ENCODE measurements at places on chromosomes 2 and 18. TPM values are rescaled to one million over a fixed set of nuclear protein-coding genes. Genes with fewer than 3 reads are reported as not detected.

DNA sequence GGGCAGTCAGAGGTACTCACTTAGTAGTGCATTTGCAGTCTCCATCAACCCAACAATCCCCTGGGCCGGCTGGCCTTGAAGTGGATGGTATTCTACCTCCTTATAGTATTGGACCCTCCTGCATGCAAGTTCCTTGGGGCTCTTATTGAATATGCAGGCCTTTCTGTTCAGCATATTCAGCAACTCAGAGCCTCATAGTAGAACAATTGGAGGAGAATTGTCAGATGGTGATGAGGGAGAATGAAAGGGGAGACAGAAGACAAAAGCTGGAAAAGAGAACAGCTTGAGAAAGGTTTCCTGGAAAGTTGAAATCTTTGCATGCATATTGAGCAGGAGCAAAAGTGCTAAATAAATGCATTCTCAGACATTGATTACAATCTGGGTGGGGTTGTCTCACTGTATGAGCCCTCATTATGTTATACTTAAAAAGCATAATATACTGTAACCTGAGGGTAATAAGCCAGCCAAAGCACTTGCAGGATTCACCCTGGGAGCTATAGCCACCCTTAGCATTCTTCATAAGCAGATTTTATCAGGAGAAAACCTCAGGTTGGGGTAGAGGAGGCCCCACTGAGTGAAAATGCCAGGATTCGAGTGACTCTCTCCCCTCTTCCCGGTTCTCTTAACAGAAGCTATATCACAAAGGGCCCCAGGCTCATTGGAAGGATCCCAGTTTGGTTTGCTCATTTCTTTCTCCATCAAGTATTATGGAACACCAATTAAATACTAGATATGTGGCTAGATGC lies 178.1 kb downstream of the MSH2 start:
- H3K27me3 ChIP-seq: peaks cover 2% of the 10 kb centered on the region
- no peak for DNase-seq
- H3K27ac ChIP-seq: no peak overlapping the region
- H3K36me3 ChIP-seq: no peaks in the 10 kb centered on the region

- H3K4me1 ChIP-seq: peaks cover 3% of the 10 kb centered on the region
- DNase-seq: no peak
- no peak overlapping the region for H3K4me3 ChIP-seq
- H3K27me3 ChIP-seq: no peaks in the 10 kb centered on the region
Measured at GRCh38 chr2:195642679-195643068, 14.4 kb upstream of the SLC39A10 start.

DNA sequence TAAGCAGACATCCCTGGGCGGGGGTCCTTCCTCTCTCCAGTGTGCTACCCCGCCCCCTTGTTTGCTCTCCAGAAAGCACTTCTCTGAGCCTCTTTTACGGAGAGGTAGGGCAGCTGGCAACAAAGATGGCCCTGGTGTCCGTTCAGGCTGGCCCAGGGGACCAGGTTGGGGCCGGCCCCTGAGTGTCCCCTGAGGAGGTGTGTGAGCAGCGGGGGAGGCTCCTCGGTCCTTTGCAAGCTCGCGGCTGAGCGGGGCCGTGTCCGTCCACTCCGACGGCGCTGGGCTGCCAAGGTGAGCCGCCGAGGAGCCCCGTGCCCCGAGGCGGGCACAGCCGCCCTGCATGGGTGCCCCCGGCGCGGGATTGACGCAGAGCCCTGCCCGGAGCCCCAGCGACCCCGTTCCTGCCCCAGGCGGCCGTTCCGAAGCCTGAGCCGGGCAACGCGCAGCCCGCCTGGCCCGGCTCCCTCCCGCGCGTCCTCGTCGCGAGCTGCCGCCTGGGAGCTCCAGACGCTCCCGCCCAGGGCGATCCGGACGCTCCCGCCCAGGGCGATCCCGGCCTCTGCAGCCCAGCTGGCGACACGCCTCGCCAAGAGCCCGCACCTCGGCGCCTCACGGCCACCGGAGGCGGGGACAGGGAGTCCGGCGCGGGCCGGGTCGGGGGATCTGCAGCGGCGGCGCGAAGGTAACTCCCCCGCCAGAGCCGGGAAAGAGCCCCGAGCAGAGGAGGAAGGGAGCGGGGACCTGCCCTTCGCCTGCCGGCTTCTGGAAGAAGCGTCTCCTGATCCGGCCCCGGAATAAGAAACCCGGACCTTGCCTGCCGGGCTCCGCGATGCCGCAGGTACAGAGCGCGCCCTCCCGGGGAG lies at the start of gene PROKR1:
Gene PROKR1 (plus strand): TSS at position 569 of the 863 bp plus-strand sequence. CDS start 2,243 bp downstream, outside the sequence.
- no peaks in the 10 kb centered on the region for H3K36me3 ChIP-seq
- H3K27ac ChIP-seq: no peak within 1 kb of the TSS
- H3K27me3 ChIP-seq: peaks cover 4% of the 10 kb centered on the region

DNA sequence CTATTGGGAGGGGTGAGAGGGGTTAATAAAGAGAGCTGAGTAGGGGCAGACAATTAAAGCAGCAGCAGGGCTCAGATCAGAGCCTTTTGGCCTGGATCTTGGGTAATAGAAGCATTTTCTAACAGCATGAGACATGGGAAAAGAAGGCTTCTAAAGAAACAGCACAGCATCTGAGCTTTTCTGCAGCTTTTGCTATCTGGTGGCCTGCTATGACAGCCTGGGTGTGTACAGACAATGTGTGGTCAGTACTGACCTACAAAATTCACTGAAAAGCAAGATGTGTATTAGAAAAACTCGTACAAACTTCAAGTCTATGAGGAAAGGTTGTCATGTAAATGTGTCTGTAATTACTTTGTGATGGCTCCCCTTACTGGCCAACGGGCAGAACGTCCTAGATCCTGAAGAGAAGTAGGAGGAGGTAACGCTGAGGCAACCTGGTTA lies 95.6 kb downstream of the GALNT3 start:
- no peaks in the 10 kb centered on the region for H3K27me3 ChIP-seq
- no peak overlapping the region for H3K27ac ChIP-seq
- peak; percentile 32 for DNase-seq
- H3K4me3 ChIP-seq: no peak overlapping the region
- no peaks in the 10 kb centered on the region for H3K36me3 ChIP-seq

DNA sequence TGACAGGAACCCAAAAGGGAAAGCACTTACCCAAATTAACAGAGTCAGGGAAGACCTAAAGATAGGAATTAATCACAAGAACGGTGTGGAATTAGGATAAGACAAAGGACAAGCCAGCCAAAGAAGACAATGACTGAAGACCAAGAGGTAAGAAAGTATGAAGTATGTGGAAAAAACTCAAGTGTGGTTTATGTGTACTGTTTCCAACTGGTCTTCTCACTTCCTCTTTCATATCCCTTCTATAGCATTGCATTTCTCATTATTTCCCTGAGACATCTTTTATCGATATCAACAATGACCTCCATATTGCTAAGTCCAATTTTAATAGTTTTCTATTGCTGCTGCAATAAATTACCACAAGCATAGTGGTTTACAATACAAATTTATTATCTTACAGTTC lies 313.5 kb upstream of the SLC39A10 start:
- no peak overlapping the region for H3K4me3 ChIP-seq
- H3K27me3 ChIP-seq: peaks cover 1% of the 10 kb centered on the region
- H3K27ac ChIP-seq: no peak overlapping the region
- no peak for DNase-seq

- H3K4me1 ChIP-seq: no peaks in the 10 kb centered on the region
- no peak overlapping the region for H3K27ac ChIP-seq
- DNase-seq: peak; percentile 34
- no peak overlapping the region for H3K4me3 ChIP-seq
- H3K27me3 ChIP-seq: no peaks in the 10 kb centered on the region
Measured at GRCh38 chr18:66560094-66560493, 43.8 kb downstream of the CDH19 start.

DNA sequence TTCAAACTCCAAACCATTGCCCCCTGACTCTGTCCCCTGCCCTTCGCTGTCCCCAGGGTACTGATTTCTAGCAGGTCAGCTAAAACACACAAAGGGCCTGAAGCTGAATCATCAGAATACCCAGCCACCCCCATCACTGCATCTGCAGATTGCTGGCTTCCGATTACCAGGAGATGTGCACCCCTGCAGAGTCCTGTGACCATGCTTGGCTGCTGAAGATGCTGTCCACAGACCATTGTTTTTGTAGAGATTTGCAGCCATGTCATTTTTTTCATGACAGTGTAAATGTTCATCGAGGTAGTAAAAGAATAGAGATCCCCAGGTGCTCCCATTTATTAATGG lies 463.3 kb downstream of the STK39 start:
- no peak for DNase-seq
- no peak overlapping the region for H3K27ac ChIP-seq
- H3K36me3 ChIP-seq: no peaks in the 10 kb centered on the region
- H3K27me3 ChIP-seq: no peaks in the 10 kb centered on the region
- no peak overlapping the region for H3K4me3 ChIP-seq

DNA sequence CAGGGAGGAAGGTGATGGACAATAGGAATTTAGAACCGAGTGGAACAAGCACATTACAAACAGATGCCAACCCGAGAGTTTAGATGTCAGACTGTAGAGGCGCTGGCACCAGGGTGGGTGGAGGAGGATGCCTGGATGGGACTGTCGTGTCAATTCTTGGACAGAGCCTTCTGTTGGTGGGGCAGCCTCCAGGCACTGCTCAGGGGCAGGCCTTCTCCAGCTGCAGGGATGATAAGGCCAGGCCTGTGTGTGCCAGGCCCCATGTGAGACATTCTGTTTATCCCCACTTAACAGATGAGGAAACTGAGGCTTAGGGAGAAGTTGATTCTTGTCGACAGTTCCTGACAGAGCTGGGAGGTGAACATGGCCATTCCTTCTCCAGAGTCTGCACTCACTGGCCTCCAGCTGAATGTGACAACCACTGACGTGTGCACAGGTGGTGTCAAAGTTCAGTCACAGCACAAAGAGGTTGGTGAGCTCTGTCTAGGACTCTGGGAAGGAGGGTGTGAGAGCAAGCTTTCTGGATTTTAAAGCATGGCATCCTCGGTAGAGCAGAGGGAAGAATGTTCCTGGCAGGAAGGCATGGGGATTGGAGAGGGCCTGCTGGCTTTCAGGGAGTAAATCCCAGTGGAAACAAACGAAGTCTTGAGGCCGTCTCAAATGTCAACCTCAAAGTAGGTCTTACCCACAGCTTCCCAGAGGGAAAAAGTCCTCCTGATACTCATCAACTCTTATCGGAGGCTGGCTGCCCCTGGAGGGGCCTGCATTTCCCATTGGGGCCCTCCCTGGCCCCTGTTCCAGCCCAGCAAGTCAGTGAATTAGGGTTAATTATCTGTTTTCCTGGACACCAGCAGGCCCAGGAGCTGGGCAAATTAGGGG lies 52.4 kb downstream of the GLI2 start:
- no peak overlapping the region for H3K4me3 ChIP-seq
- H3K27ac ChIP-seq: no peak overlapping the region
- no peaks in the 10 kb centered on the region for H3K36me3 ChIP-seq
- DNase-seq: no peak
- H3K27me3 ChIP-seq: peaks cover 18% of the 10 kb centered on the region

DNA sequence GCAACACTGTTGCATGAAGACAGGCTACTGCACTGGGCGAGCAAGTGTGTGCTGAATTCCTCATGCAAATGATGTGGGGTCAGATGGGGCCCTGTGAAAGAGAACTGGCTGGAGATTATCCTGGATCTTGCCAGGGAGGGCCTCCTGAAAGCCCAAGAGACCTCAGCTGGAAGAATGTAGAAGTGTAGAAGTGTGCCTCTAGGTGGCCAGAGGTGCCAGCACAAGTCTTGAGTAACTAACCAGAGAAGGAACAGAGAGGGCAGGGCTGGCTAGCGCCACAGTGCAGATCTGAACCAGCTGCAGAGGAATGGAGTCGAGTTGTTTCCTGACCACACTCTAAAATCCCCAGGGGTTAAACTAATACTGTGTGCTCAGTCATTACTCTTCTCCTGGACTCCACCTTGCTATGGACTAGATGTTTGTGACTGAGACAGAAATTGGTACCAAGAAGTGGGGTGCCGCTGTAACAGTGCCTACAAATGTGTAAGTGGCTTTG lies 399.3 kb downstream of the LRATD1 start:
- no peak overlapping the region for H3K4me3 ChIP-seq
- H3K27me3 ChIP-seq: no peaks in the 10 kb centered on the region
- no peaks in the 10 kb centered on the region for H3K4me1 ChIP-seq
- no peaks in the 10 kb centered on the region for H3K36me3 ChIP-seq
- no peak for DNase-seq

- H3K27me3 ChIP-seq: peaks cover 3% of the 10 kb centered on the region
- no peak for DNase-seq
- H3K4me1 ChIP-seq: no peaks in the 10 kb centered on the region
- no peak overlapping the region for H3K4me3 ChIP-seq
- no peaks in the 10 kb centered on the region for H3K36me3 ChIP-seq
Measured at GRCh38 chr2:81648370-81648769, 1343.8 kb upstream of the LRRTM1 start.

- no peak overlapping the region for H3K27ac ChIP-seq
- DNase-seq: no peak
- H3K36me3 ChIP-seq: peaks cover 3% of the 10 kb centered on the region
- H3K27me3 ChIP-seq: peaks cover 10% of the 10 kb centered on the region
- H3K4me1 ChIP-seq: peaks cover 8% of the 10 kb centered on the region
Measured at GRCh38 chr2:23533338-23533695, 148.3 kb downstream of the KLHL29 start.

DNA sequence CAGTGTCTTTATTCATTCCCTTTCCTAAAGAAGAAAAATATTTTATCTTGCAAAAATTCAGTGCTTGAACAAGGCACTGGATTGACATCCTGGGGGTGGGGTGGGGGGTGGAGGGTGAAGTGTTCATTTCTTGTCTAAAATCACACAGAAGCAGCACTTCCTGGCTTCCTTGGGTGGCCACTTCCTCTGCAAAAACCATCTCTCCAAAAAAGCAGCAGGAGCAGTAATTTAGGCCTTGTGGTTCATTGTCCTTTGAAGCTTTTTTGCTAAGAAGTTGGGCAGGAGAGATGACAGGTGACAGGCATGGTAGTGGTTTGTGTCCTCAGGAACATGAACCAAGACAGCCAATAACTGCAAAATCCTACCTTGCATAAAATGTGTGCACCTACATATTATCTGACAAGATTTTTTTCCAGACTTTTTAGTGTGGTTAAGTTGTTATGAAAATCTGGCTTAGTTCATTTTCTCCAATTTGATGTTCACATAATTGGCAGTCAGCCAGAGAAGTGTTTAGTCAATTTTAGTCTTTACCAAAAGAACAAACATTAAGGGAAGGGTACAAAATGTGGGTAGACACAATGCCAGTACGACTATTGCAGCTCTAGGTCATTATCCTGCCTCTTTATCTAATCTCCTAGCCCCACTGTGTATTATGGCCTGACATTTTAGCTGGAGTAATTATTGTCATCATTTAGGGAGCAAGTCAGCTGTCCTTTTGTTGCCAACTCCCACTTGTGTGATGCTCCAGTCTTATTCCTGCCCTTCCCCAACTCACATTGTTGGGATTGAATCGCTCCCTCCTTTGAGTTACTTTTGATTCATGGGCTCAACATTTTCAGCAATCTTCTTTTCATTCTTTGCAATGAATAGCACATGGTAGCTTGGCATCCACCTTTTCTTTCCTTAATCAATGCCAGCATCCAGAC lies 177.2 kb downstream of the MYO3B start:
- H3K4me3 ChIP-seq: no peak overlapping the region
- H3K4me1 ChIP-seq: peaks cover 36% of the 10 kb centered on the region
- no peak overlapping the region for H3K27ac ChIP-seq
- no peaks in the 10 kb centered on the region for H3K36me3 ChIP-seq
- H3K27me3 ChIP-seq: peaks cover 3% of the 10 kb centered on the region
- no peak for DNase-seq

GCG gene
- total RNA-seq: not detected

ATP6V1B1 gene
- not detected for total RNA-seq

ITSN2 gene
- 73.3 TPM for total RNA-seq

C2orf66 gene
- total RNA-seq: 1.4 TPM

SIX2 gene
- 2.0 TPM for total RNA-seq

AGXT gene
- total RNA-seq: not detected

CDH2 gene
- total RNA-seq: 162 TPM

RRM2 gene
- 18.7 TPM for total RNA-seq

C1QL2 gene
- not detected for total RNA-seq

PLB1 gene
- total RNA-seq: 3.2 TPM

AOX1 gene
- total RNA-seq: 0.80 TPM

GAD1 gene
- total RNA-seq: 129 TPM
